Osteocyte (in vitro differentiated cells): ENCODE measurements at places on chromosomes 6 and 20.

DNA sequence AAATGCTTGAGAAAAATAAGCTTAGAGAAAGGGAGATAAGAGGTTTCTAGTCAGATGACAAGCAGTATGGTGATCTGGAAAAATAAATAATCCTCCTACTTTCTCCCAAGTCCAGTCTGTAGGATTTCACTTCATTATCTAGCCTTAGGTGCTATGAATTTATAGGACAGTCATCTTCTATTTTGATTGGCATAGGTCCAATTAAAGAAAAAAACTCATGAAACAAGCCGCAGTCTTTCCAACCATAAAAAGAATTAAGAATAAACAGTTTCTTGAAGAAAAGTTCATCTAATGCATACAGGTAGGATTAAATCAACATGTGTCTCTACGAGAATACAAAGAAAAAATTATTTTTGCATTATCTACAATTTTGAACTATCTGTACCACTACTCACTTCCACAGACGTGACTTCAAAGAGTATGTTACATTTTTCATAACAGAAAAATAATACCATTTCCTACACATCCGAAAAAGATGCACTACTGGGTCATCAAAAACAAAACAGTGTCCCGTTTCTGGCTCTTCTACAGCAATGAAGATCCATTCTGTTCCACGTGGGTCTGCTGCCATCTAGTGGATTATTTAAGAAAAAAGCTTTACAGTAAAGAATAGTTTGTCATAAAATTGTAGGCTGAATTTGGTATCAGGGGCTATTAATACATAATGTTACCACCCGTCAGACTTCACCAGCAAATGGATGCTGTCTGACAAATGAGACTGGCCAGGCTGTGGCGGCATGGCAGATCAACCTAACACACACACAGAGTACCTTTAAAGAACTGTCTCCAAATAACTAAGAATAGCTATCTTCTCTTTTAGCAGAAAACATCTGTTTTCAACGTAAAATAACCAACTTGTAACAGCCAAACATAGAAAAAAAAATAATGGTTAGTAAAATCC lies 28.9 kb downstream of the STX7 start:
- DNase-seq, result no peak

GRCh38 chr6:44642870-44643522 lies 255.5 kb downstream of the CDC5L start:
- DNase-seq, result no peak

DNA sequence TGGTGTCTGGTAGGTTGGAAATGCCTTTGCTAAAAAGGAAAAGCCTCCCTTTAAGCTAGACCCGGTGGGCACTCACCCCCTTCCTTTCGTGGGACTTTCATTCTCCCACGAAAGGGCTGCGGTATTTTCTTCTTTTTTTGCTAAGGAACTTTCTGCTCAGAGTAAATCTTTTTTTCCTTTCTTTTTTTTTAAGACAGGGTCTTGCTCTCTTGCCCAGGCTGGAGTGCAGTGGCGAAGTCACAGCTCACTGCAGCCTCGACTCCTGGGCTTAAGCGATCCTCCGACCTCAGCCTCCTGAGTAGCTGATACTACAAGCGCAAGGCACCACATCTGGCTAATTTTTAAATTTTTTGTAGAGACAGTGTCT lies 4.0 kb downstream of the TP53TG5 start:
- DNase-seq, result peak; percentile 36

GRCh38 chr6:42446370-42446769 lies 5.4 kb downstream of the TRERF1 start:
- DNase-seq, result no peak

DNA sequence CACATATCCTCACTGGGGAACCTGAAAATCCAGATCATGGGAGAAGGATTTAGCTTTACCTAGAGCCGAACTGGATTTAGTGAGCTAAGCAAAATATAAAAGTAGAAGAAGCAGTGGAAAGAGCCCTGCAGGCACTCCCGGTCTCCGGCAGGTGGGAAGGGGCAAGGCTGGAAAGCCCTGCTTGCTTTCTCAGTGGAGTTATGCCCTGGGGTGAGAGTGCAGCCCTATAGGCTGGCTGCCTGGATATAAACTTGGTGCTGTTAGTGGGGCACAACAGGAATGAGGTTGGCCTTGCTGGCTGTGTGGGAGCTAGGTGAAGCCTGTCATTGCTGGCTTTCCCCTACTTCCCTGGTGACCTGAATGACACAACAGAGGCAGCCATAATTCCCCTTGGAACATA lies 122.0 kb downstream of the CDK19 start:
- no peak for DNase-seq
